ENCODE measurements at places on chromosomes 4 and X.
A peak's percentile ranks its signal among the peaks of the same experiment; 100 is the strongest.

- DNase-seq: no peak
Observed at GRCh38 chr4:160819791-160820190, 1344.0 kb downstream of the FSTL5 start.

- no peak for DNase-seq
Observed at GRCh38 chr4:169071747-169072146, 61.7 kb upstream of the CBR4 start.

GRCh38 chr4:187940299-187940698 lies 55.3 kb upstream of the ZFP42 start:
- no peak for DNase-seq

- no peak for DNase-seq
Observed at GRCh38 chr4:150323406-150324325, 245.4 kb downstream of the DCLK2 start.

- no peak for DNase-seq
Observed at GRCh38 chrX:26871967-26872366, 591.2 kb downstream of the PPP4R3C start.

DNA sequence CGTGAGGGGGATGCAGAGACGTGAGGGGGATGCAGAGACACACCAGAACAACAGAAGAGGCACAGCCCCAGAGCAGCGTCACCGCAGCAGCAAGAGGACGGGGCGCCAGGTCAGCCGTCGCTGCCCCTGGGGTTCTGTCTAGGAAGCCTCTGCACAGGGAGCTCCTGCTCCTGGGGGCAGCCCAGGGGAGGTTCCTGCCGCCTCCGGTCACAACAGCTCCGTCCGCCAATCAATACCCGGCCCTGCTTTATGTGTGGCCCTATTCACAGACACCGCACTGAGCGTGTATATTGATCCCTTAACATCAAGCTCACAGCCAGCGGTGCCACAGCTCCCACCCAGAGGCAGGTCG lies 69.6 kb downstream of the FAM53A start:
- no peak for DNase-seq

- no peak for DNase-seq
Observed at GRCh38 chr4:171650543-171650942, 162.7 kb upstream of the GALNTL6 start.

- peak; percentile 12 for DNase-seq
Observed at GRCh38 chrX:130393451-130394074, 8.1 kb upstream of the GPR119 start.

DNA sequence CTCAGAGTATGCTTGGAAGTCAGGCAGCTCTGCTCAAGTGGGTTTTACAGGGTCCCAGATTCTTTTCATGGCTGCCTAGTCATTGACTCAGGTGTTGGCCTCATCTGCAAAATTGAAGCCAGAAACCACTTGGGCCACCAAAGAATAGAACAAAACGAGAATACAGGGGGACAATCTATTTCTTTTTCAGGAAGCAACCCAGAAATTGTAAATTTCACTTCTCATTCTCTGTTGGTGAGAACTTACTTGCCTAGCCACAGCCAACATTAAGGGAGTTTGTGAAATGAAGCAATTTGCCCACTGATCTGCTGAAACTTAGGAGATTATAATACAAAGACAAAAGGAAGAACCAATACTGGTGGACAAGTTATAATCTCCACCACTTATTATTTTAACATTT lies 8.6 kb upstream of the TKTL2 start:
- DNase-seq: no peak

DNA sequence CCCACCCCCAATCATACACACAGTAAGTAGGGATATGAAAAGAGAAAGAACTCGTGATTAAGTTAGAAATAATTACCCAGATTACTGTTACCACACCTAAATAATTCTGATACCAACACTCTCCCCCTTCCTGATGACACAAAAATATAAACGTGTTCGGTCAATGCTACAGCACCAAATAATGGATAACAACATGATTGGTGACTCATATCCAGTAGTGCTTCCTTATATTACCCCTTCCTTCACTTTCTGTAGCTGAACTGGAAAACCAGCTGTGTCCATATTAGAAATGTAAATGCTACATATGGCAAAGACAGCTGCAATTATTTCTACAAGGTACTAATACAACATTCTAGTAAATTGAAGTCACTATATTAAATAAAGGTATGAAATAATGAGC lies 20.8 kb downstream of the EIF4E start:
- no peak for DNase-seq

DNA sequence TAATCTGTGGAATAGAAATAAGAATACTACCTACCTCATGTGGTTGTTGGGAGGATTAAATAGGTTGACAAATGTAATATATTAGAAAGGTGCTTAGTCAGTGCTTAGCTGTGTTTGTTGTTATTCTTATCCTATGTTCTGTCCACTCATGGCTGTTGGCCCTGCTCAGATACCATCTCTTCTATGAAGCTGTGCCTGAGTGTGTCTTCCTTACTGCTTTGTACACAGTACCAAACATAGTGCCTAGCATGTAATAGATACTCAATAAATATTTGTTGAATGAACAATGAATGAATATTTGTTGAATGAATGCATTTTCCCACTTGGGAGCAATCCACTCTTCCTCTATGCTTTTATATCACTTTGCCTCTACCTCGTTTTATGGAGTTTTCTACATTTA lies 57.2 kb downstream of the NHS start:
- no peak for DNase-seq

GRCh38 chr4:38310446-38311043 lies 350.3 kb downstream of the PTTG2 start:
- no peak for DNase-seq

DNA sequence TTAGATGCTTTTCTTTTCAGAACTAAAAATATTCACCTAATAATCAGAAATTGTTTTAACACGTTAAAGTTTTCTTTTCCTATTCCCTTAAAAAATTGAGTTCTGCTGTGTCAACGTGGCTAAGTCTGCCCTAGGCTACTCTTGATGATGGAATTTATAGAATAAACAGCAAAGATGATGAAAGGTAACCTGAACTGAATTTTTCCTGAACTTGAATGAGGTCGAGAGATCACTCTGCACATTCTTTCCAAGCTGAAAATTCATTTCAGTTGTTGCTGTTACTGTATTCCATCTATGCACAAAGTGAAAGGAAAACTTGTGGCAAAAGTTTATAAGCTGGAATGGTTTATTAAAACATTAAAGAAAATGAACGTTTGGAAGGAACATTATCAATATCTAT lies 245.9 kb upstream of the GIMD1 start:
- DNase-seq: no peak

DNA sequence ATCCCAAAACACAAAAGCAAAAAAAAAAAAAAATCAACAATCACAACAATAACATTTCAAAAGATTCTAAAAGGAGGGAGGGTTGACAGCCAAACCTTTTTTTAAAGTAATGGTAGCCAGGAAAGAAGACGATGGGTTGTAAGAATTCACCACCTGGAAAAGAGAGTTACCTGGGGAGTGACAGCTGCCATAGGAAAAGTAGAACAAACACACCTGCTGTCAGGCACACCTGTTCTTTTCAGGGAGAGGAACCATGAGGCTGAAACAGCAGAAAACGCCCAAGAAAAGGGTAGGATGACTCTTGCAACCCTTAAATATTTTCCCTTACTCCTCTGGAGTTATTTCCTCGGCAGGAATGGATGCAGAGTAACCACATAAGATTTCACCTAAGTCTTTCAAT lies 388.4 kb upstream of the TEX13C start:
- DNase-seq: peak; percentile 24

DNA sequence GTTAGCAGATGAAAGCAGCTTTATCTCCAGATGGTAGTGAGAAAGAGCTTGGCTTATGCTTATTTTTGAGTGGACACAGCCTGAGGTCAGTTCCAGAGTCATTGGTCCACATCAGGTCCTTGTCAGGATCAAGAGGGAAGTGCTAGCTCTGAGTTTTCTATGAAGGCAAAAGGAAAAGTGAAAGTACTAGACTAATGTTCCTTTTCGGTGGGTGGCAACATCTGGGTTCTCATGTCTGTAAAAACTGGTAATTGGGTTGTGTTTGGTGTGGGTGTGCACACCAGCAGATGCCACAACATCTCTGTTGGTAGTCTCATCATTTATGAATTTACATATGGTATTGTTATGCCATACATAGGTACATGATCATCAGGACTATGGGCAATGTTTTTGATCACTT lies 210.5 kb downstream of the PWWP3B start:
- no peak for DNase-seq

- no peak for DNase-seq
Observed at GRCh38 chr4:156515295-156515694, 456.3 kb downstream of the PDGFC start.

- no peak for DNase-seq
Observed at GRCh38 chrX:19991350-19991718, 473 bp upstream of the BCLAF3 start.

GRCh38 chr4:145058256-145058655 lies 39.7 kb downstream of the ANAPC10 start:
- DNase-seq: no peak

- DNase-seq: no peak
Observed at GRCh38 chr4:128298852-128299251, 11.2 kb upstream of the PGRMC2 start.

DNA sequence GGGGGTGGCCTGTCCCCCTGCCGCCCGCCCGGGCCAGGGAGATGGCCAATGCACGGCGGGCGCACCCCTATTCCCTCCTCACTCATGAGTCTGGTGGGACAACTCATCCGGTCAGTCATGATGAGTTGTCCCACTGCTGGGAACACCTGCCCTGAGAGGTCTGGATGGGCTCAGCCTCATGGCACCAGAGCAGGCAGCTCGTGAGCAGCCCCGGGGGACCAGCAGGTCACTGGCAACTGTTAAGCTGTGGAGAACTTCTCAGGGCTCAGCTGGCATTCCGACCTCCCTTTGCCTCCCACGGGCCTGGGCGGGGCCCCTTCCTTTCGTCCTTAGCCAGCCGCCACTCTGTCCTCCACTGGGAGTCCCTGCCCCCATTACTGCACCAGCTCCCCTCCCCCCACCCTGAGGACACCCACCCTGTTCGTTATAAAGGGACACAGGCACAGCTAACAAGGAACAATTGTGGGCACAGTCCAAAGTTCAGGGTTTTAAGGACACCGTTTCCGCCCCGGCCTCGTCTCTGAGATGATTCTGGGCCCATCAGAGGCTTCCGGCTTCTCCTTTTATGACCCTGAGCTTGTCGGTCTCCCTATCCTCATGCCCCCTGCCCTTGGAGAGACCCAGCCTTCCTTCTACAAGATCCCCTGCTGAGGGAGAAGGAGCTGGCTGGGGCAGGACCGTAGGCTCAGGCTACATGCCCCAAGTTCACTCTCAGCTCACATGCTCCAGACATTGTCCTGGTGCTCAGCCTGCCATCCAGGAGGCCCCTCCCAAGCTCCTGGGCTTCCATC lies 14.6 kb upstream of the KIAA0232 start:
- no peak for DNase-seq

GRCh38 chrX:101080326-101081124 lies 1.8 kb downstream of the TMEM35A start:
- no peak for DNase-seq

DNA sequence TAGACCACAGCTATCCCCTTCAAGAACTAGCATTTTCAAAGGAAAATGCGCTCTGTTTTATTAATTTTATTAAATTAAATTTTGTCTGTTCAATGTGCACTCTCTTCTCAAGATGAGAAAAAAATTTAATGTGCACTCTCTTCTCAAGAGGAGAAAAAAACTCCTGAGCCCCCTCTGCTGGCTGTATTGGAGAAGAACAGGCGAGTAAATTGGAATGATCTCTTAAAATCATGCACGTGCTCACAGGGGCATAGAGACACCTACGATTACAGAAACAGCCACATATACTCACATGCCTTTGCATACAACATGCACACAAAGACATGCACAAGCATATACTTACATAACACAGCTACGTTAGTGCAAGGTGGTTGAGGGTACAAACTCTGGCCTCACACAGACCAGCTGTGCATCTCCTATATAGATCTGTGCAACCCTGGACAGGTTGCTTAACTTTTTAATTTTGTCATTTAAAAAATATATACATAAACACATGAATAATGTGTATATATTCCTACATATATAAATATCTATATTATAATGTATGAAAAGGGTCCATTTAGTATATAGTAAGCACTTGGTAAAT lies 176.2 kb upstream of the CXorf66 start:
- DNase-seq: no peak

GRCh38 chr4:186392017-186392416 lies 126.0 kb downstream of the F11 start:
- DNase-seq: no peak

DNA sequence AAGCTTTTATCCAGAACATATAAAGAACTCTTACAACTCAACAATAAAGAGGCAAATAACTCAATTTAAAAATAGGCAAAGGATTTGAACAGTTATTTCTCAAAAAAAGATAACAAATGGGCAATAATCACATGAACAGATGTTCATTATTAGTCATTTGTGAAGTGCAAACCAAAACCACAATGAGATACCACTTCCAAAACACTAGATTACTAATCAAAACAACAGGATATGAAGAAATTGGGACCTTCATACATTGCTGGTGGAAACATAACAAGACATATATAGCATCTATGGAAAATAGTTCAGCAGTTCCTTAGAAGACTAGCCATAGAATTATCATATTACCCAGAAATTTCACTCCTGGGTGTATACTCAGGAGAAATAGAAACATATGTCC lies 224.6 kb downstream of the FBXO8 start:
- DNase-seq: no peak

GRCh38 chr4:106421441-106422296 lies 53.1 kb upstream of the GIMD1 start:
- no peak for DNase-seq

- no peak for DNase-seq
Observed at GRCh38 chr4:11440481-11441193, 11.9 kb upstream of the HS3ST1 start.

- DNase-seq: no peak
Observed at GRCh38 chrX:71998836-71999509, 88.3 kb downstream of the NHSL2 start.

GRCh38 chr4:165915215-165915614 lies 42.2 kb downstream of the TLL1 start:
- no peak for DNase-seq

DNA sequence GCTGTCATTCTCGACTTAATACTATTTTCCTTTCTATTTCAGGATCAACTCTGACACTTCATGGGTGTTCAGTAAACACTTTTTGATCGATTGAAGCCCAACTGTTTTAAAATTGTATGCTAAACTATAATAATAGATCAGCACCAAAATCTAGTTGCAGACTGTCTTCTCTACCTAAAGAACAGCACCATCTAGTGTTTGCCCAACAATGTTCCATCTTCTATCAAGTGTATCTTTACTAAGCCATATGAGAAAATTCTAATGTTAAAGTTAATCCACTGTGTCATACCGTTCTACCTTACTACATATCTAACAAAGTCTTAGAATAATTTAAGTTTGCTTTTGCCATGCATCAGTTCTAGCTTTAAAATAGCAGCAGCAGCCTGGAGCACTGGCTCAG lies 113.0 kb upstream of the PRDX4 start:
- DNase-seq: peak; percentile 47

- no peak for DNase-seq
Observed at GRCh38 chr4:76492055-76492454, 57.0 kb downstream of the SHROOM3 start.

GRCh38 chrX:110509755-110510532 lies 151.3 kb downstream of the RTL9 start:
- DNase-seq: no peak

GRCh38 chr4:179110816-179111215 lies 1668.6 kb upstream of the AGA start:
- no peak for DNase-seq

All from COR-L47 (cell line).